ENCODE measurements at places on chromosomes 12 and 14.

DNA sequence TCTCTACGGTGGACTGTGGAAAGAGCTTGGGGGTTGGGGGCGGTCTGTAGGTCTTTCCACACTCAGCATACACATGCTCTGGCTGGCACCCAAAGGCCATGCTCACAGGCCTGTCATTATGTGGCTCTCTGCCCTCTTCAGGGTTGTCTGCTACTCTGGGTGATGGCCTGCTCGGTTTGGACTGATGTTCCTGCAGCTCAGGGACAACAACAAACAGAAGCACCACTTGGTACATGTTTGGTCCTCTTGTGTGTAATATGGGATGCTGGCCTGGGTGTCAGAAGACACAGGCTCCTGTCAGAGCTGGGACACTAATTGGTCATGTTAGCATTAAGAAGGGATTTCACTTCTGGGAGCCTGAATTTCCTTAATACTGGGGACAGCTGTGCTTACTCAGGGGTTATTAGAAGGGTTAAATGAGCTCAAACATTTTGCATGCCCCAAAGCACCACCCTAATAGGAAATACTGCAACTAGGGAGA lies 32.7 kb upstream of the SELPLG start:
- no peak for DNase-seq

DNA sequence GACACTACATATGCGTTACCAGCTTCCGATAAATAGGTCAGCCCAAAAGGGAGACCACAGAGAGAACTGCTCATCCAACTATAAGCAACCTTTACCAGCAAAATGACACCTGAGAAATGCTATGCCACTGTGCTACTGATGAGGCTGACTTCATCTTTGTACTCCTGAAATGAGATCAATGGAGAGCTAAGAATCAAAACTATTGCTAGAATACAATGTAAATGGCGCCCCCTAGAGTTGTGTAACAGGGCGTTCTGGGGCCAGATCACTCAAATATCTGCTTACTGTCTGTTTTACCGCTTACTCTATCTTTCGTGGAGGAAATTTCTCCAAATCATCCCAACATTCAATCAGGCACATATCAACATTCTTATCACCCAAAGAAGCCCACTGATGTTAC lies 4.6 kb downstream of the ZNF384 start:
- peak; percentile 71 for DNase-seq

DNA sequence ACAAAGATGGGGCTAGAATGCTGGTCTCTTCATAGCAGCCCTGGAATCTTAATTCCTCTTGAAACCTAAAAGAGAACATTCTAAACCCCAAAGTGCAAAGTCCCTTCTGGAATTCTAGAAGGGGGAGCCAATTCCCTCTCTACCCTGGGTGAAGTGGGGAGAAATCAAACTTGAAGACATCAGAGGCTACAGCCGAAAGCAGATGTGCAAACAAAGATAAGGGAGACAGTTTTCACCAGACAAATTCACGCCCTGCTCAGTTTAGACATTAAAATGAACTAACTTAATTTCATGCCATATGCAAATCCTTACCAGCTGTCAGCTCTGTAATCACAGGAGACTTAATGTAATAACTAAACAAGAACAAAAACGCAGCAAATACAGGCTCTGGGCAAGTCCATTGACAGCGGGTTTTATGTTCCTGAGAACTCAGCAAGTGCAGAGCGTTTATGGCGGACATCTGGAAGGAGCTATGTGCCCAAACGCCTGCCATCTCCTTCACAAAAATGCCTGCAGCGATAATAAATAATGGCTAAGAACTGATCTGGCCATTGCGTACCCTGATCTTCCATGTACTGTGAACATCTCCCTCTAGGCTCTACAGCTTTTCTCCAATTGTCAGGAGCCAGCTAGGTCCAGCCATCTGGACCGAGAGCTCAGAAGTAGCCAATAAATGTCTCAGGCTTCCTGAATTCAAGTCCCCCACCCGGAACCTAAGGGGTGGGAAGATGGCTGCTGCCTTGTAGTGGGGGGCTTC lies 19.1 kb upstream of the FICD start:
- DNase-seq, result no peak

DNA sequence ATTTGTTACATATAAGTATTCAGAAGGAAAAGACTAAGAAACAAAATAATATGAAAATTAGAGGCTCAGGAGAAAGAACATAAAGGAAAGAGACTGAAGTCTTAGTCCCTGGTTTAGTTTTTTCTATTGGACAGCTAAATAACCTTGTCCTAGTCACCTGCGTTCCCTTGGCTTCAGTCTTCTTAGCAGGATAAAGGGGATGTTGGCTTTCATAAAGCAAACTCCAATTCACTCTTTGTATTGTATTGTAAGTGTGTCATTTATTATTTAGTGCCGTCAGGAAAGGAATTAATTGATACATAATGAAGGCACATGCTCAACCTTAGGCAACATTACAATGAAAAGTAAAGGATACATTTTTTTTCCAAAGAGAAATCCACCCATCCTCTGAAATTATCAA lies 190.3 kb upstream of the PPFIA2 start:
- DNase-seq, result no peak

DNA sequence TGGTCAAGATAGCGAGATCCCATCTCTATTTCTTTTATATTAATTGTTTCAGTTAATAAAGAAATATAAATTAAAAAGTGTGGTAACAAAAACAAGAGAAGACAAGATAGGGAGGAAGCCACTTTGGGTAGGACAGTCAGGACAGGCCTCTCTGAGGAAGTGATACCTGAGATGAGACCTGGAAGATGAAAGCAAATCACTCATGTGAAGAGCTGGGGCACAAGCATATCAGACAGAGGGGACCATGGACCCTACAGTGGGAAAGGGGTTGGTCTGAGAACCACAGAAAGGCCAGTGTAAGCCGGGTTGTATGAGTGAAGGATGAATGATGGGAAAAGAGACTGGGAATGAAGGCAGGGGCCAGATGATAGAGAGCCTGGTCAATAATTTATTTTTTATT lies 1.8 kb upstream of the MED6 start:
- DNase-seq, result no peak

DNA sequence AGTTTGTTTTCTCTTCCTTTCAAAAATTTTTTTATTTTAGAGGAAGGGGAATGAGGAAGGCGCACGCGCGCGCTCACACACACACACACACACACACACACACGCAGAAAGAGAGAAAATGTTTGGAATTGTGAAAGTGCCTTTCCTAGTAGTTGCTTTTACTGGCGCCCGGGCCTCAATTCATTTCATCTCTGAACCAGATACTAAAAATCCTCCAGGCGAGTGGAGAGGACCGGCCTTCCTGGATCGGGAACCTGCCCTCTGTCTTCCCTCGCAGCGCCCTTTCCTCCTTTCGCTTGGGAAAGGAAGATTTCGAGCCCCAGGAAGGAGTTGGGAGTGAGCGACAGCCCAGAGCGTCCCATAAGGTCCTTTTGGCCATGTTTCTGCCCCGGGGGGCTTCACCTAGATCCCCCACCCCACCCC lies 7.8 kb upstream of the TBX3 start:
- DNase-seq, result no peak

GRCh38 chr12:66934302-66935062 lies 255.6 kb upstream of the GRIP1 start:
- no peak for DNase-seq

DNA sequence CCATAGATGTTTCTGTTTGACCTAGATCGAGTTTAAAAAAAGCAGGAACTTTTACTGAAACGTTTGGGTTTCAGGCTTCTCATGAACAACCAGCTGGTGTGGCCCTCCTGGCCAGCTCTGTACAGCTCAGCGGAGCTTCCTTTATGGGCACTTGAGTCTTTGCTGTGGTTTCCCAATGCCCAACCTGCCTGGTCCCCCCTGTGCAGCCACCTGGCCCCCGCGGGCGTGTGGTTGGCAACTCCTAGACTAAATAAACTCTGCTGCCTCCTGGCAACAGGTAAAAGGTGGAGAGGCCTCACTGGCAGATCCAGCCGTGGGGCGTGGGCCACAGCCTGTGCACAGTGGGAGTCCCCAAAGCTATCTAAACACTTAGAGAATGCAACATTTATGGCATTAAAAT lies 38.7 kb downstream of the ADGRD1 start:
- DNase-seq, result no peak

DNA sequence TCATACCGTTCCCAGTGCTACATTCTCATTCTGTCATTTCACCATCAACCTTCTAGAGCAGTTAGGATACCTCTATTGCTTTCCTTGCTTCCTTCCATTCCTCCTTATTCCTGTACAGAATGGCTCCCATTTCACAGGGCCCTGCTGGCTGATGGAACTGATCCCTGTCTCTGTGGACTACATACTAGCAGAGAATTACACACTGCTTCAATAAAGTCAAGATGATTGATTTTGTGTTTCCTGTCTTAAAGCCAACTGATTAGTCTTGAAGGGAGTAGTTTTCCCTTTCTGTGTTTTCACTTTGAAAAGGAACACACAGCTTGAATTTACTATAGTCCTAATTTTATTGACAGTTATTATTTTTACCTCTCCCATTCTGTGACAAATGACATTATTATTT lies 130.1 kb downstream of the ST8SIA1 start:
- DNase-seq, result no peak

DNA sequence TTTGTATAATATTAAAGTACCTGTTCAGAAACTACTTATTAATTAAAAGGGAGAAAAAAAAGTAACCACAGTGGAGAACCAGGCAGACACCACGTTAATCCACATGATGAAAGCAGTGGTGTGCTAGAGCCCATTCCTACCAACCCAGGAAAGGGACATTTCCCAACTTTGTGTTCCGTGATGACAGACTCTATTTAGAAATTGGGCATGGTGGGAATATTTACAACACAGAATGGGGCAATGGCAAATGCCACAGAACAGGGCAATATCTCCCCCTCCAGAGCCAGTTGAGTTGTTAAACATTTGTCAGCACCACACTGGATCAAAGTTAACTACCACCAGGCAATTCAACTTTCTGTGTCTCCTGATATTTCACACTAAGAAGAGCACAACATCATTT lies 1.2 kb upstream of the HIGD1C start:
- no peak for DNase-seq

DNA sequence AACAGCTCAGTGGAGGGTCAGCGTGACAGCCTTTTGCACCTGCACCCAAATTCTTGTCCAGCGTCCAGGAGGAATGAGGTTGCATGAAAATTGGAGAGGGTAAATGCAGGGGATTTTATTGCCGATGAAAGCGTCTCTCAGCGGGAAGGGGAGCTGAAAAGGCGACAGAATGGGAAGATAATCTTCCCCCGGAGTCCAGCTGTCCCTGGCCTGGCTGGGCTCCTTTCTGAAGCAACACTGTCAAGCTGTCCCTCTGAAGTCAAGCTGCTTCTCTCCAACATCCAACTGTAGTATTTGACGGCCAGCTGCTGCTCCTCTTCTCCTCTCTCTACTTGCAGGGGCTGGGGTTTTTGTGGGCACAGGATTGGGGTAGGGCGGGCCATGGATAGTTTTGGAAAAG lies 32.7 kb downstream of the NOPCHAP1 start:
- no peak for DNase-seq

- DNase-seq, result no peak
Measured at GRCh38 chr12:120261951-120262851, 3.3 kb downstream of the PXN start.

GRCh38 chr12:48165089-48165981 lies 8.0 kb upstream of the ASB8 start:
- peak; percentile 61 for DNase-seq

- no peak for DNase-seq
Measured at GRCh38 chr12:607541-608001, 55.7 kb downstream of the NINJ2 start.

- no peak for DNase-seq
Measured at GRCh38 chr14:72780751-72781150, 113.2 kb downstream of the DPF3 start.

- peak; percentile 20 for DNase-seq
Measured at GRCh38 chr12:6266971-6267721, 43.3 kb upstream of the PLEKHG6 start.

GRCh38 chr12:23424685-23425084 lies 524.8 kb downstream of the SOX5 start:
- no peak for DNase-seq

DNA sequence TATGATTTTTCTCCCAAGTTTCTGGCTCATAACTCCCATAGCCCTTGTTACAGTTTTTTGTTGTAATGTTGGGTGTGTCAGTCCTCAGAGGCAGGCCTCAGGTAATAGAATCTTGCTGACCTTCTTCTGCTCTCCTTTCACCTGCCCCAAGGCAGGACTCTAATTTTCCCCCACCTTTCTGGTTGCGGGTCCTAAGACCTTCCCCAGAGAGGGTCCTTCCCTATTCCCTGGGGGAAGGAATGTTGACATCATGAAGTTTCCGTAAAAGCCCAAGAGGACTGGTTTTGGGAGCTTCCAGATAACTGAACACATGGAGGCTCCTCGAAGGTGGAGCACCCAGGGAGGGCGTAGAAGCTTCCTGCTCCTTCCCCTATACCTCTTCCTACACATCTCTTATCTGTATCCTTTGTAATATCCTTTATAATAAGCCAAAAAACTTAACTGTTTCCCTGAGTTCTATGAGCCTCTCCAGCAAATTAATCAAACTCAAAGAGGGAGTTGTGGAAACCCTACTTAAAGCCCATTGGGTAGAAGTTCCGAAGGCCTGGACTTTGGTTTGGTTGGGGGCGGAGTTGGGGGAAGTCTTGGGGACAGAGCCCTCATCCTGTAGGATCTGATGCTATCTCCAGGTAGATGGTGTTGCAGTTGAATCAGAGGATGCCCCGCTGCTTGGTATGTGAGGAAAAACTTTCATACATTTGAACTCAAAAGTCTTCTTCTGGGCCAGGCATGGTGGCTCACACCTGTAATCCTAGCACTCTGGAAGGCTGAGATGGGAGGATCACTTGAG lies 9.0 kb upstream of the TMED10 start:
- DNase-seq, result no peak

- DNase-seq, result no peak
Measured at GRCh38 chr12:89126712-89127111, 225.6 kb downstream of the DUSP6 start.

DNA sequence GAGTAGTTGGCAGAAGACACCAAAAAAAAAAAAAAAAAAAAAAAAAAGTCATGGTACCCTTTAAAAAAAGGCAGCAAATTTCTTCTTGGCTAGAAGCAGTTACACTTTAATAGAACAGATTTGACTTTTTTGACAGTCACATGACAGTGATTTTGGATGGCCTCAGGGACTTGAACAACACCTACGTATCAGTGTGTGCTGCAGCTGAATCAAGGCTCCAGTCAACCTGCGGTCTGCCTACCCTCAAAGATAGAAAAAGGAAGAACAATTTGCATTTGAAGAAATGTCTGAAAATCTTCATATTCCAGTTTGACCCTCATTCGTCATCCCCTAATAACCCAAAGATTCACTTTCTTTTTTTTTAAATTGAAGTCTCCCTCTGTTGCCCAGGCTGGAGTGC lies 53.9 kb downstream of the MDM2 start:
- no peak for DNase-seq

DNA sequence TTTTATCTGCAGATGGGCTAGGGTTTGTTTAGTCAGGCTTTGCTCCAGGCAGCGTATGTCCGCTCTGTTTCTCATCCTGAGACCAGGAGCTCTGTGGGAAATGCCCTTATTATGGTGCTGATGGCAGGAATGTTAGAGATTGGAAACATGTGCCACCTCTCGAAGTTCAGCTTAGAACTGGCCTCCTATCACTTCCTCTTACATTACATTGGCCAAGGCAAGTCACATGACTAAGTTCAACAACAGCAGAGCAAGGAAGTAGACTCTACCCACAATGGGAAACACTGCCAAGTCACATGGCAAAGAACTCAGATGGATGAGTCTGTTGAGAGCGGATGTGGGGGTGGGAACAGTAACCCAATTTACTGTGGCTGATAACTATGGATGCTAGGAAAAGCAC lies 161.9 kb upstream of the WSCD2 start:
- DNase-seq, result no peak
